GM13976 (cell line): ENCODE measurements at places on chromosomes 13 and 19.

DNA sequence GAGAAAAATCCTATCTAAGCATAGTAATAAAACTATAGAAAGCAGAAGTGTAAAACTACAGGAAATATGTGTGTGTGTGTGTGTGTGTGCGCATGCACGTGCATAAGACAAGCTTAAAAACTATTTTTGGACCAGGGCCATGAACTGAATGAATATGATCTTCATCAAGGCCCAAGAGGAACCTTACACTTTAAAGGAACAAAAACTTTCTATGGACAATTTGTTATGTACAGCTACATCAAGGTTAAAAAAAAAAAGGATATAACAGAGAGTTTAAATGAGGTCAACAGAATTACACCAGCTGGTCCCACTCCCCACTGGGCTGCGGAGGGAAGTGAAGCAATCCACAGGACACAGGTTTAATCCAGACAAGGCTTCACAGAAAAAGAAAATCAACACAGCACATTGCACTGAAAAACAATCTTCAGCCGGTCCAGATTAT, 151.1 kb downstream of the LHFPL6 start:
- DNase-seq, result no peak

GRCh38 chr19:29748996-29749849, 34.2 kb upstream of the C19orf12 start:
- DNase-seq, result no peak

- DNase-seq, result peak; percentile 56
These were observed 23.8 kb downstream of the ZSWIM9 start for GRCh38 chr19:48194041-48194843.

GRCh38 chr13:99442273-99442895, 58.9 kb upstream of the TM9SF2 start:
- peak; percentile 59 for DNase-seq

DNA sequence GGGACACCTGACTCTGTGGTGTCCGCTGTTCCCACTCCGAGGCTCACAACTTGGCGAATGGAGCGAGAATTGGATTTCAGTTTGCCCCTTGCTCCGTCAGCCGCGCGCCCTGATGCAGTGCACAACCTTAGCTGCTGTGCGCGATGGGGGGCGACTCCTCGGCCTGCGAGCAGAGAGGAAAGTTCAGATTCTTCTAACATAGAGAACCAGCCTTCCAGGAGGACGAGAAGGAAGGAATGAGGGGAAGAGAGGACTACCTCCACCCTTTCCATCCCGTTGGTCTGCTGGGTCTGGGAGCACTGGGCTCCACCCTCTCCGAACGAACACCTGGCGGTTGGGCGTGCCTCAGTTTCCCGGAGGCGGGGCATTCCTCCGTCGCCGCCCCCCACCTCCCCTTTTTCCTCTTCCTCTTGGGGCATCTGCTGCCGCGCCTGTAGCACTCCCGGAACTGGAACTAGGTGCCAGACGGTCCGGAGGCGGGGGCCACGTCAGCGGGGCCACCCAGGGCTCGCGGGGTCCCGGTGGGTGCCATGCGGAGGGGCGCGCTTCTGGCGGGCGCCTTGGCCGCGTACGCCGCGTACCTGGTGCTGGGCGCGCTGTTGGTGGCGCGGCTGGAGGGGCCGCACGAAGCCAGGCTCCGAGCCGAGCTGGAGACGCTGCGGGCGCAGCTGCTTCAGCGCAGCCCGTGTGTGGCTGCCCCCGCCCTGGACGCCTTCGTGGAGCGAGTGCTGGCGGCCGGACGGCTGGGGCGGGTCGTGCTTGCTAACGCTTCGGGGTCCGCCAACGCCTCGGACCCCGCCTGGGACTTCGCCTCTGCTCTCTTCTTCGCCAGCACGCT, at the start of gene KCNK6:
Gene KCNK6 (plus strand): TSS at position 425 of the 838 bp plus-strand sequence. CDS start 106 bp downstream, at position 531.
- DNase-seq, result no peak

DNA sequence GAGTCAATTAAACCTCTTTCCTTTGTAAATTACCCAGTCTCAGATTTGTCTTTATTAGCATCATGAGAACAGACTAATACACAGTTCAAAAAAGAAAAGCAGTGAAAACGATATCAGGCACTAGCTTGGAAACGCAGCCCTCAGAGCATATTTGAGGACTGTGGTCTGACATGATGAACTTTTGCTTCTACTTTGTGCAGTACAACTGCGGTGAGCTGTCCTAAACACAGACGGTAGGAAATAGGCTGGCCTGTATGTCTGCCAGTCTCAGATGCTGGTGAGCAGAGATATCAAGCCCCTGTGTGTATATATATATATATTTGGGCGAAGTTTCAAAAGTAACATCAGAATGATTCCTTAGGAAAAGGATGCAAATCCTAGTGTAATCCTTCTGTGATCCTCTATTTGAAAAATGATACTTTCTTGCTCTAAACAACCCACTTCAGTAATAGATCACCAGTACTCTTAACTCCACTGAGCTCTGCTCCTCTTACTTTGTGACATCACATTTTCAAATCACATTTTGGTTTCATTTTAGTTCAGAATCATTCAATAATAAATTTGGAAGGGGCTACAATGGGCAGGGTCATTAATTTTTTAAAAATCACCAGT, 74.4 kb downstream of the TNFRSF19 start:
- no peak for DNase-seq

GRCh38 chr13:83941701-83942335, 59.5 kb upstream of the SLITRK1 start:
- no peak for DNase-seq

DNA sequence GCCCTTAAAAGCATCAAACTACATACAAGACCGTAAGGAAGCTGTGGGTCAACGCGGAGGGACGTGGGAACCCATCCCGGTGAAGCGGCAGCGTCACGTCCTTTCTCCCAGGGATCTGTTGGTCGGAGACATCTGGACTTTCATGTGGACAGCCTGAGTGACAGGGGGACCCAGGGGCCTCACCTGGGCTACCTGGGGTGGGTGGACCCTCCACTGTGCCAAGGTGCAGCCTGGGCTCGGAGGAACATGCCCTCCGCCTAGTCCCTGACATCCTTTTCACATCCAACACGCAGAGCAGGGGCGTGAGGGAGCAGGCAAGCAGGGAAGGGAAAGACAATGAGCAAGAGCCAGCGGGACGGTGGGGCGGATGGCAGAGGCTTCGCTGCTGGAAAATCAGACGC, 13.8 kb upstream of the GARIN5A start:
- DNase-seq, result no peak

DNA sequence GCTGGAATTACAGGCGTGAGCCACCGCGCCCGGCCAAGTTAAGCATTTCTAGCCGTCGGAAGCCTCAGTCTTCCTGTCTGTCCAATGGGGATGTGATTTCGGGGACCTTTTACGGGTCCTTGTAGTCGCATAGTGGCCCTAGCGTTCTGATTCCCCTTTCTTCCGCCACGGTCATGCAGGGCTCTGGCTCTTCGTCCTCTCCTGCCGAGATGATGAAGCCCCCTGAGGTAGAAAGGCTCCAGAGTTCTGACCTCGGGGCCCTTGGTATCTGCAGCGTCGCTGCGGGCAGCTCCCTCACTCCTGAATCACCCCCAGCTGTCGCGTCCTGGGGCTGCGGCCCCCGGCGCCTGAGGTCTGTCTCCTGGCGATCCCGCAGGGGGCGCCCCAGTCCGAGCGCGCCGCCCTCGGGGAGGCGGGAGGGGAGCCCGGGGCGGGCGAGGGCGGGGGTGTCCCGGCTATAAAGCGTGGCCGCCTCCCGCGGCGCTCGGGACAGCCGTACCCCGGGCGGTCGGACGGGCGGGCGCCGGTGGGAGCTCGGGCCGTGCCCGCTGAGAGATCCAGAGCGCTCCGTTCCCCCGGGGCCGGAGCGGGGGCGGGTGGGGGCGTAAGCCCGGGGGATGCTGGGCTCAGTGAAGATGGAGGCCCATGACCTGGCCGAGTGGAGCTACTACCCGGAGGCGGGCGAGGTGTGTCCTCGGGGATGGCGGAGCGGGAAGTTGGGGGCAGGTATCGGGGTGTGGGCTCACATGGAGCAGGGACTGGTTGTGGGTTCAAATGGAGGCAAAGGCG, at the start of gene FOXA3:
Gene FOXA3 (plus strand): TSS at position 487 of the 789 bp plus-strand sequence. CDS start 131 bp downstream, at position 618.
- peak; percentile 93 for DNase-seq

GRCh38 chr19:1139126-1139525, 34.9 kb downstream of the SBNO2 start:
- no peak for DNase-seq

DNA sequence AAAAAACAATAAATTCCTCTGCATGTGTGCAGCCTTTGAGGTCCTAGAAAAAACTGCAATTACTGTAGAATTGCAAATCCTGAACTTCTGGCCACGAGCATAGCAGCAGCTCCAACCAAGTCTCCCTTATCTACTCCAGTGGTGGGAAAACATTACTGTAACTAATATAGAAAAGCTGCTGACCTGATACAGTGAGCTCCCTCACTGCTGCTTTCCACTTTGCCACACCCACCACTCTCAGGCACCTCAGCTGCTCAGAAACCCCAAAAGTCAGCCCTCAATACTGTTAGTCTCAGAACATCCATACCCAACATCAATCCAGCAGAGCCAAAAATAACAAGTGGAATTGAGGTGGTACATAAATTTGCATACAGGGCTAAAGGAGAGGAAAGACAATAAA, 192.5 kb downstream of the POU4F1 start:
- DNase-seq, result no peak

DNA sequence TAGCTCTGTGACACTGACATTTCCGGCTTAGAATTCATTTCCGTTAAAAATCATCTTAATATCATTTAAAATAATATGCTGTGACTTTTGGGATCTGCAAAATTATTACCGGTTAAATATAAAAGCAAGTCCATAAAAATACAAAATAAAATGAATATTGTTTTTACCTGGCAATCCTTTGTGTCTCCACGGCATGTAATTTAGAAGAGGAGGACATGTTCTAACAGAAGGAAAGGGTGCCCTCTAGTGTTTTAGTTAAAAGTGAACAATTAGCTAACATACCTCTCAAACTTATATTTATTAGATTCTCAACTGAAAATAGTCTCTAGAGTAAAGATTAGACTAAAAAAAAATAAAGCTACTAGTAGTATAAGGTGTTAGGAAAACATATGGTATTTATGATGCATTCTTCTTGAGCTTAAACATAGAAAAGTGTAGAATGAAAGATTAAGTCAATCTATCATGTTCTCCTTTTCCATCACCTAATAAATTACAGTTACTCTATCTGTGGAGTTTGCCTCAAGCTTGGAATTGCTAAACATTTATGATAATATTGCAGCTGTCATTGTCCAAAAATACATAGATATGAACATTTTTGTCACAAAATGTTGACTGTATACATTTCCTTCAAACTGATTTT, 676.7 kb upstream of the SPRY2 start:
- peak; percentile 25 for DNase-seq

- DNase-seq, result peak; percentile 47
These were observed 97.7 kb upstream of the IPO5 start for GRCh38 chr13:97855570-97856303.

- DNase-seq, result peak; percentile 85
These were observed 2.5 kb downstream of the KLK10 start for GRCh38 chr19:51016798-51017683.

DNA sequence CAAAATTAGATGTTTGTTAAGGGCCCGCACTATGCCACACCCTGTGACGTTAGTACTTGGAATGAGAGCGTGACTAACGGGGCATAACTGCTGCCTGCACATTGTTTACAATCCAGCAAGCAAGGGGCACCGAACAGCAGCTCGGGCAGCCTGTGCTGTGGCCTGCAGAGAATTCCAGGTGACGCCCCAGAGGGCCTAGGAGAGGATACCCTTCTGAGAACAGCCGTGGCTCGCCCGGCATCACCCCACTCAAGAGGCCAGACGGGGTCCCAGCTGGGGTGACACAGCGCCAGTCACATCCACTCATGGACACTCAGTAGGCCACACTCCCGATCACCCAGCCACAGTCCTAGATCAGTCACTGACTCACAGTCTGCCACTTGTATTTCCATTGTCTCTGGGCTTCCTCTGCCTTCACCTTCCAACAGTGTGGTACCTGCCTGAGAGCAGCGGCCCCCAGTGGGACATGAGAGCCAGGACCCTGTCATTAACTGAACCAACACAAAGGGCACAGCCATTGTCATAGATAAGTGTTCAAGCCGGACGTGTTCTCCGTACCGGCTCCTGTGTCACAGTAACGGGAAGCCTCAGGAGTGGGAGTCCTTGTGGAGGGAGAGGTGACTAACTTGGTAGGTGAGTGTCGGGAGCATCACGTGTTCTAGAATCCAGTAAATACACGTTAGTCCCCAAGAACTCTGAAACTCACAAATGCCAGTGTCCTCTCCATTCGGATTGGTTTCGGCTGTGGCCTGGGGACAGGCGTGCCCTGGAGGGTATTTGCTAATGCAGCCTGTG, 7.5 kb downstream of the ZNF331 start:
- DNase-seq, result no peak

- no peak for DNase-seq
These were observed 105.6 kb downstream of the SPRY2 start for GRCh38 chr13:80235166-80235966.

- DNase-seq, result no peak
These were observed 40.8 kb downstream of the CYP2B6 start for GRCh38 chr19:41031916-41032315.

DNA sequence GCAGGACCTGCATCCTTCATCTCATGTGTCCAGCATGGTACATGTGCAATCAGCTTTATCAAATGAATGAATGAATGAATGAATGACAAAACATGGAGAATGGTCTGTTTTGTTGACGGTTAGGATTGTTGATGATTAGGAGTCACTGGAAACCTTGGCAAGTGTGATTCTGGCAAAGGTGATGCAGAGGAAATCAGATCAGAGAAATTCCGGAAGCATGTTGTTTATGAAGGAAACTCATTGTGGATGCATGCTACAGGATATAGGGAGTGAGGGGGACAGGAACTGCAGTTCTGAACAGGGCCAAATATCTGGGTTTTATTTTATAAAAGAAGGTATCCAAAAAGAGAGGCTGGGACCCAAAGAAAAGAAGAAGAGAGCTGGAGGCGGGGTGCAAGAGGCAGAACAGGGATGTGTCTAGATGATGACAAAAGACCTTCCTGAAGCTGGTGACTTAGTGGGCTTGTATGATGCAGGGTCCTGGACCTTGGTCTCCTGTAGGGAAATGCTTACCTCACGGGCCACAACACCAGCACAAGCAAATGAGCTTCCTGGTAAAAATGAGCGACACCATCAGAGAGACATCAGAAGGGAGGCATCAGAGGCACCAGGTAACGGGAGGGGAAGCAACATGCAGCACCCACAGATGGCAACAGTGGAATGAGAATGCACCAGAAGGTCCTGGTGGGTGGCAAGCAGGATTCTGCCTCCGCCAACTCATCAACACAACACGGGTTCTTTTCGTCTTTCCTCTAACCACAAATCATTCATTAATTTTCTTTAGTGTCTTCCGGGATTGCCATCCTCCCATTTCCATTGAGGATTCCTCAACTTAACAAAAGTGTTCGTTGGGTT, 159.6 kb downstream of the FOXO1 start:
- DNase-seq, result no peak
